ENCODE measurements at places on chromosomes 5 and 9. TPM values are rescaled to one million over a fixed set of nuclear protein-coding genes. Genes with fewer than 3 reads are reported as not detected.
A peak's percentile ranks its signal among the peaks of the same experiment; 100 is the strongest.

DNA sequence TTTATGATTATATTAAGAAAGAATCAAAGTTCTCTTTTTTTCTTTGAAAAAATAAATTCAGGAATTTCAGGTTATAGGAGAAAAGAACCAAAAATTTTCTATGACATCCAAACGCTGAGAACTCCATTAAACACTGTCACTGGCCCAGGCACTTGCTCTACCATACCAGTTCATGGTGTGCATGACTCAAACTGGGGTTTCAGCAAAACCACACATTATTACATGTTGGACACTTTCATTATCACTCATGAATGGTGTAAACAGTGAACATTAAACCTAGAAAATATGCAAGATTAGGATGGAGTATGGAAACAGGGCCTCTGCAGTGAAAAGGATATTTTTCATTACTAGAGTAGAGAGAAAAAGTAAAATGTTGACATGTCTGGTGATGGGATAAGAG lies 369.9 kb upstream of the FAM174A start:
- H3K27ac ChIP-seq: no peak overlapping the region
- H3K4me1 ChIP-seq: no peaks in the 10 kb centered on the region
- no peaks in the 10 kb centered on the region for H3K36me3 ChIP-seq
- H3K4me3 ChIP-seq: no peak overlapping the region
- DNase-seq: no peak
- H3K27me3 ChIP-seq: no peaks in the 10 kb centered on the region

The GNA14 gene
- total RNA-seq: 6.1 TPM

DNA sequence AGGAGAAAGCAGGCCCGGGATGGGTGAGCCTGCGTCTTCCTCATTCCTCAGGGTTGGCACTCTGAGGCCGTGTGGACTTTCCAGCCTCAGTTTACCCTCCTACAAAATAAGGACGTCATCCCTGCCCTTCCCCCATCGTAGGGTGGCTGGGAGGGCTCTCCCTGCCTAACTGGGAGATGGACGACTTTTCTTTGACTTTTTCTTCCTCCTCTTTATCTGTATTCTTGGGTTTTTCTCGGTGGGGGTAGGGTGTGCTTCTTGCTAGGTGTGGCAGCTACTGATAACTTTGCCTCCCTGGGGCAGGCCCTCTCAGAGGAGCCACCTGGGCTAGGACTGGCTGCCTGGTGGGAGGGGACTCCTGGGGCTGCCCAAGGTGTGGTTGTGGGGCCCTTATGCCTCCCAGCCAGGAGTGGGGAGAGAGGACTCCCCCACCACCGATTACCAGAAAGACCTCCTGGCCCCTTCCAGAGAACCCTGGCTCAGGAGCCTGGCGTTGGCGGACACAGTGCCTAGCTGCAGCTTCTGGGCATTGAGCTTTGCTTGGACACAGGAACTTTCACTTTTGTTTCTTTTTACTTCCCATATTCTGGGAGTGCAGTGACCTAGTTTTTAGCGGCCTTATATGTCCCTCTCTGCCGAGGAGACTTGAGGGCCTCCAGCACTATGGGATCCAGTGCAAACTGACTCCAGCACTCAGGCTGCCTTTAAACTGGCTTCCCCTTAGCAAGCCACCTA lies 6.1 kb downstream of the GLIPR2 start:
- no peaks in the 10 kb centered on the region for H3K27me3 ChIP-seq
- H3K4me3 ChIP-seq: no peak overlapping the region
- H3K4me1 ChIP-seq: peaks cover 11% of the 10 kb centered on the region
- H3K27ac ChIP-seq: peak overlapping the region; percentile 33
- H3K36me3 ChIP-seq: no peaks in the 10 kb centered on the region
- no peak for DNase-seq

The KCNIP1 gene
- total RNA-seq: 0.24 TPM

The UBAC1 gene
- total RNA-seq: 37.5 TPM

GRCh38 chr5:15502208-15502607 lies 2.2 kb downstream of the FBXL7 start:
- no peak overlapping the region for H3K27ac ChIP-seq
- H3K4me3 ChIP-seq: peak overlapping the region; percentile 81

- H3K27ac ChIP-seq: no peak overlapping the region
- no peak for DNase-seq
- no peaks in the 10 kb centered on the region for H3K27me3 ChIP-seq
- no peaks in the 10 kb centered on the region for H3K36me3 ChIP-seq
- no peak overlapping the region for H3K4me3 ChIP-seq
Measured at GRCh38 chr5:68749631-68750030, 344.2 kb upstream of the SLC30A5 start.

- H3K4me1 ChIP-seq: no peaks in the 10 kb centered on the region
- no peak overlapping the region for H3K4me3 ChIP-seq
- no peaks in the 10 kb centered on the region for H3K36me3 ChIP-seq
Measured at GRCh38 chr9:75592586-75592985, 297.9 kb upstream of the PCSK5 start.

The SLC6A3 gene
- total RNA-seq: 0.46 TPM

DNA sequence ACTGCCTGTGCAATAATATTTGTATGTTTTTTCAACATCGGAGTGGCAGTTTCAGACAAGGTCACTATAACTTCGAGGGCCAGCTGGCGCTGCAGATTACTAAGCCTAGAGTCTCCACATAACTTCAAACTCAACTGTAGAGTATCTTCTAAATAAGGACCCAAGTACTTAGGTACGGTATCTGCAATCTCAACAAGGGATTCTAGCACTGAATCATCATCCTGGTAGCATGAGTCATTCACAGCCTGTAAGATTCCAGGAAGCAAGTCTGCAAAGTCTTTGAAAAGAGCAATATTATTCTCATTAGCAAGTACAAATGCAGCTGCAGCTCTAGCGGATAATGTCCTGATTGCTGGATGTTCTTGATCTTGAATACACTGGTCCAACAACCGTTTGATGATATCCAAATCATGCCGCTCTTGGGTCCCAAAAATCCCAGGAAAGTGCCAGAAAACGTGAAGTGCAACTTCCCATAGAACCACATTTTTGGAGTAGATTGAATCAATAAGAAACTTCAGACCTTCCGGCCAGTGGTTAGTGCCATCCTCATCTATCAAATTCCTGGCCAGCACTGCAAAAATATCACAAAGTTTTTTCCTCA lies 654 bp downstream of the RANBP6 start:
- peak overlapping the region; percentile 84 for H3K4me3 ChIP-seq
- H3K27me3 ChIP-seq: no peaks in the 10 kb centered on the region
- H3K36me3 ChIP-seq: no peaks in the 10 kb centered on the region

The FSTL4 gene
- not detected for total RNA-seq

The BAAT gene
- total RNA-seq: 0.10 TPM

Measured in ovary (tissue), 10 donors.